T-helper 9 cell (primary cell): ENCODE measurements at places on chromosomes 16 and 17.

GRCh38 chr16:55282441-55282840 is 41.6 kb upstream of the IRX6 start:
- DNase-seq: no peak

DNA sequence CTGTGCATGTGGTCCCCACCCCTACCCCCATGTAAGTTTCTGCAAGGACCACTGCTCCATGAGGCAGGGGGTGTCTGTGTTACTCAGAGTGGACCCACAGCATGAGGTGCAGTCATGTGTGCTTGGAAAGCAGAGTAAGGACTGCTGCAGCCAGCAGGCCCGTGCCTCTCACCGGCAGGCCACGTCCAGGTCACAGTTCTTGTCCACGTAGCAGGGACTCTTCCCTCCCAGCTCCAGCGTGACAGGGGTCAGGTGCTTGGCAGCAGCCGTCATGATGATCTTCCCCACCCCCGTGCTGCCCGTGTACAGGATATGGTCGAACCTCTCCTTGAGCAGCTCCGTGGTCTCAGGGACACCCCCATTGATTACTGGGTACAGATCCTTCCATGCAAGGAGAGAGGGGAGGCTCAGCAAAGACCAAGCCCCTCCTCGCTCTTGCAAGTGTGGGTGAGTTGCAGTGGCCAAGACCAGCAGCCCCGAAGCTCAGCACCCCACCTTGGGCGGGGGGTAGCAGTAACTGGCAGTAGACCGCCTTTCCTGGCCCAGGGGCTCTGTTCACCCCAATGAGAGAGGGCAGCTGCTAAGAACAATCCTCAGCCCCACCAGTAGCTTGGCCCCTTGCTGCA is 6.2 kb downstream of the ALDH3A1 start:
- no peak for DNase-seq

DNA sequence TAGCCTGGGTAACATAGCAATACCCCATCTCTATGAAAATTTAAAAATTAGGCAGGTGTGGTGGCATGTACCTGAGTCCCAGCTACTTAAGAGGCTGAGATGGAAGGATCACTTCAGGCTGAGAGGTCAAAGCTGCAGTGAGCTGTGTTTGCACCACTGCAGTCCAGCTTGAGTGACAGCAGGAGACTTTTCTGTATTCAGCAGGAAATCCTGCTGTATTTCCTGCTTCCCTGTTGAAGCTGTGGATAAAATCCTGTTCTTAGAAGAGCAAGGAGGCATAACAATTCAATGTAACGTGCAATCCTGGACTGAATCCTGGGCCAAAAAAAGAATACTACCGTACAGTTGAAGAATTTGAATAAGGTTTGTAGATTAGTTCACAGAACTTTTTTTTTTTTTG is 62.2 kb downstream of the FBXL20 start:
- no peak for DNase-seq

GRCh38 chr16:53507464-53508179 is 4.6 kb upstream of the AKTIP start:
- no peak for DNase-seq

DNA sequence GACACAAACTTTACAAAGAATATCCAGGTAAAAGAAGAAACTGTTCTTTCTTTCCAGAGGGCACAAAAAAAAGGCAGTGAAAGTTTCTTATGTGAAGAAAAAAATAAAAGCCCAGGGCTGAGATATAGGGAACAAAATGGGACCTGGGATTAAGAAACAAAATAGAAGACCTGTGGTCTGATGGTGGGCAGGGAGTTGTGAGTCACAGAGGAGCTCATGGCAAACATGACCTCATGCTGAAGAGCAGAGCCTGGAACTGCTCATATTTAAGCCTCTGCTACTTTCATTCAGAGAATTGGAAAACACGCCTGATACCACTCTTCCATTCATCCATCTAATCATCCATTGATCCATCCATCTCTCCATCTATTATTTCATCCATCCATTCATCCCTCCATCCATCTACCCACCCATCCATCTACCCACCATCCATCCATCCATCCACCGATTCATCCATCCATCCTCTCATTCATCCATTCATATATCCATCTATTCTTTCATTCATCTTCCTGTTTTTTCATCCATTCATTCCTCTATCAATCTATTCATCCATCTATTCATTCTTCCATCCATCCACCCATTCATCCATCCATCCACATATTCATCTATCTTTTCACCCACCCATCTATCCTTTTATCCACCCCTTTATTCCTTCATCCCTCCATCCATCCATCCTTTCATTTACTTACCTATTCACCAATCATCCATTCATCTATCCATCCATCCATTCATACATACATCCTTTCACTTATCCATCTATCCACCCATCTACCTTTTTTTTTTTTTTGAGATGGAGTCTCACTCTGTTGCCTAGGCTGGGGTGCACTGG is 30.0 kb downstream of the WFDC1 start:
- DNase-seq: no peak

- DNase-seq: no peak
Observed at GRCh38 chr17:41296846-41297245, 5.8 kb downstream of the KRTAP29-1 start.

GRCh38 chr16:21300309-21301167 is 22.4 kb upstream of the CRYM start:
- no peak for DNase-seq

DNA sequence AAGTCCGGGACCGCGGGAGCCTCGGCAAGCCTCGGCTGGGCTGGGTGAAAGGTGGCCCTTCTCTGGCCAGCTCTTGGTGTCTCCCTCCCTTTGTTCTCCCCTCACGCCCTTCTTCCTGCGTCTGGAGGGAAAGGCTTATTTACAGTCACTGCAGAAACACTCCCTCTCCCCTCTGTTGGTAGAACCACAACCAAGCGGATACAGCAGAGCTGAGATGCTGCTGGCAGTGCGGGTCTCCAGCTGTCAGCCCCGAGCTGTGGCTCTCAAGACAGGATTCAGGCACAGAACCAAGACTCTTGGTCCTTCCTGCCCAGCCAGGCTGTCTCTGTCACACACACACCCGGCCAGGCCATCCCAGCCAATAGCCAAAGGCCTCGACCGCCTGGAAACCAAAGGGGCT is 133.3 kb downstream of the ENGASE start:
- no peak for DNase-seq

DNA sequence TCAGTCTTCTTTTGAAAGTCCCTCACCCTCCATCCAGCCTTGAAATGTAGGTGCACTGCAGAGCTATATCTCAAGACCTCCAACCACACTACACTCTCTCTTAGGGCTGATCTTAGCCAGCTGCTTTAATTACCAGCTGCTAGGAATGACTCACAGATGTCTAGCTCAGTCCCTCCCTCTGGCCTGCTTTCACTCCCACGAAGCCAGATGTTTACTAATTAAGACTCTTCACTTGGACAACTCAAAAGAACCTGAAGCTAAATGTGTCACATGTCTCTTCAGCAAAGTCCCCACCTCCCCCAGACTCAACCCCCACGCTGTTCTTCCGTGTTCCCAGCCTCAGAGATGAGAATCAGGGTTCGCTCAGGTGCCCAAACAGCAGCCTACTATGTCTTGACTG is 2.6 kb downstream of the GTF3C1 start:
- DNase-seq: no peak

GRCh38 chr17:2947588-2947950 is 115.8 kb downstream of the OR1D5 start:
- no peak for DNase-seq

DNA sequence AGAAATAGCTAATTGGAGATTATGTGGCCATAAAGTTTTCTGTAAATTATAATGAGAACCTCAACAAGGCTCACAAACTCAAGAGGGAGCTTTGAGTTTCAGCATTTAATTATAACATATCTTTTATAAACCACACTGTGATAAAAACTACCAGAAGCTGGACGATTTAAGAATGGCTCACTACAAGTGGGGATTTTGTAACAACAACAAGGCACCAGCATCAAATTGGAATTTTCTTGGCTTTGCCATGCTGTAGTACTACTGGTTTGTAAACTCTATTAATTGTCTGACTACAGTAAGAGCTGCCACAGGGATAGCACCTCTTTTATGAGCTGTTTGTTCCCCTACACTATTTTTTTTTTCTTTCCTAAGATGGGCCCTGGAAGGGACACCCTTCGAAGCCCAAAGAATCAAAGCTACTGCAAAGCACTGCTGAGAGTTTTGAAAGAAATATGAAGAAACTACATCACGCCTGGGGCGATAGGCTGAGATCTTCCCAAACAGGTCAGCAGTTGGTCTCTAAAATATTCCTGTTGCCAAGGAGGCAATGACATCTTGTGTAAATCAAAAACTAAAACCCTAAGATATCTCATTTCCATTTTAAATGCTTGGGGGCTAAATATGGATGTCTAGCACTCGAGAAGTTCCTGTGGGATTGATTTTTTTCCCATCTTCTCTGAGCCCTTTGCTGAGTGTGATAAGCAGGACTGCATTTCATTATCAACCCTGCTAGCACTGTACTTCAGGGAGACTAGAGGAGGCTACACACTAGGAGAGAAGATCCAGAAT is 40.9 kb downstream of the SKAP1 start:
- DNase-seq: no peak

DNA sequence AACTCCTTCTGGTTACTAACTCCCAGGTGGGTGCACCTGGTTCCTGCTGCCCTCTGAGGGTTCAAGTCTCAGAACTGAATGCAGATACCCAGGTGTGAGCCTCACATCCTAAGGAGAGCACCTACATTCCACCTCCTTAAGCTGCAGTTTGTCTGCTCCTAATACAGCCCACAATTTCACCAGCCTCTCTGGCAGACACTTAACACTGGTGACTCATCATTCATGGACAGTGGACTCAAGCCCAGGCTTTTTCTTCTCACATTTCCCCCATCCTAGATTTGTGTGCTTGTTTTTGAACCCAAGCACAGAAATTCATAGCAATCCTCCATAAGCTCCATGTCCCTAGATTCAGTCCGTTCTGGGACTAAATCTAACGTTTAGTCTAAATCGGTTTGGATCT is 7.0 kb upstream of the MAF start:
- DNase-seq: no peak

DNA sequence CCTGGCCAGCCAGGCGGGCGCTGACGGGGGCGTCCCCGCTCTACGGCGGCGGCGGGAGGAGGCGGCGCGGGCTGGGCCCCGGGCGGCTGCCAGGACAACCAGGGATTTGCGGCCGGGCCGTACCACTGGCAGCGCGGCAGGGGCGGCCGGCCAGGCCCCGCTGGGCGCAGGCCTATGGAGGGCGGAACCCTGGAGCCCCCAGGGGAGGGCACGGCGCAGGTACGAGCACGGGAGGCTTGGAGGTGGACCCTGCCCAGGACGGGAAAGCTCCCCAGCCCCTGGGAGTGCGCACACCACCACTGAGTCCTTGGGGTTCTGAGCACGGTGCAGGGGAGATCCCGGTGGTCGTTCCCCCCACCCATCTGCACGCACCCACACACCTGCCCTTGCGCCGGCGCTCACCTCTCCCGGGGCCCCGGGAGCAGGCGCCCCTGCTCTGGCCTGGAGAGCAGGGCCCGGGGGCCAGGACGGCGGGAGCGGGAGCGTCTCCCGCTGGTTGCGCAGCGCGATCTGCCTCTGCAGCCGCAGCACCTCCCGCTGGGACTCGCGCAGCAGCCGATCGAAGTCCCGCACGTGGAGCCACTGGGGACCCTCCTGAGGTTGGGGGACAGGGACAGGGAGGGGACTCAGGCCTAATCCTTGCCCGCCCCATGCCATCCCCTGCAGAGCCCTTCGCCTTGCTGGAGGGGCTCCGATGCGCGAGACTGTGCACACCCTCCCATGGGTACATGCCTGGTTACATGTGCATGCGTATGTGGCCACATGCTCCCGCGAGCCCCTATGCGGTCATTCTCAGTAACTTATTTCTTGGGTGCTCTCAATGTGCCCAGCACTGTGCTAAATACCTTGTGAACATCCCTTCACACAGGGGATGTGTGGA is 3.9 kb downstream of the TSPOAP1 start:
- no peak for DNase-seq

DNA sequence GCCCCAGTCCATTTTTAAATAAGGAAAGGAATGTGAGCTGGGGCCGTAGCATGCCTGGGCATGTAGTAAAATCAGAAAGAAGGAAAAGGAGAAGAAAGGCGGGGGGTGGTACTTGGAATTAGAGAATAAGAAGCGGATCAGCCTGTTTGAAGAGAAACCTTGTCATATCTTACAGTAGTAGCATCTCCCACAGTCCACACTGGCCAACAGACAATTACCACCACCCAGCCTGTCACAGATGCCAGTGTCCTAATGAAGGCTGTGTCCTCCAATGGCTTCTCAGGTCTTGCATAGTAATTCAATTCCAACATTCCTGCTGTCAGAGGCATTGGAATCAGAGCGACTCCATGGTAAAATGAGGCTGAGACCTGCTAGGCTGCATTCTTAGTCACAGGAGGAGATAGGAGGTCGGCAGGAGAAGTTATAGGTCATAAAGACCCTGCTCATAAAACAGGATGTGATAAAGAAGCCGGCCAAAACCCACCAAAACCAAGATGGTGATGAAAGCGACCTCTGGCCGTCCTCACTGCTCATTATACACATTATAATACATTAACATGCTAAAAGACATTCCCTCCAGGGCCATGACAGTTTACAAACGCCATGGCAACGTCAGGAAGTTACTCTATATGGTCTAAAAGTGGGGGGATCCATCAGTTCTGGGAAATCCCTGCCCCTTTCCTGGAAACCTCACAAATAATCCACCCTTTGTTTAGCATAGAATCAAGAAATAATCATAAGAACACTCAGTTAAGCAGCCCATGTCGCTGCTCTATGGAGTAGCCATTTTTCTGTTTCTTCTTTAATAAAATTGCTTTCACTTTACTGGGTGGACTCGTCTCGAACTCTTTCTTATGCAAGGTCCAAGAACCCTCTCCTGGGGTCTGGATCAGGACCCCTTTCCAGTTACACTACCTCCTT is 9.6 kb upstream of the AKAP10 start:
- DNase-seq: no peak

GRCh38 chr16:88810912-88811768 is 588 bp downstream of the APRT start:
- DNase-seq: peak; percentile 48

GRCh38 chr17:6498356-6498755 is 54.1 kb downstream of the PIMREG start:
- no peak for DNase-seq

DNA sequence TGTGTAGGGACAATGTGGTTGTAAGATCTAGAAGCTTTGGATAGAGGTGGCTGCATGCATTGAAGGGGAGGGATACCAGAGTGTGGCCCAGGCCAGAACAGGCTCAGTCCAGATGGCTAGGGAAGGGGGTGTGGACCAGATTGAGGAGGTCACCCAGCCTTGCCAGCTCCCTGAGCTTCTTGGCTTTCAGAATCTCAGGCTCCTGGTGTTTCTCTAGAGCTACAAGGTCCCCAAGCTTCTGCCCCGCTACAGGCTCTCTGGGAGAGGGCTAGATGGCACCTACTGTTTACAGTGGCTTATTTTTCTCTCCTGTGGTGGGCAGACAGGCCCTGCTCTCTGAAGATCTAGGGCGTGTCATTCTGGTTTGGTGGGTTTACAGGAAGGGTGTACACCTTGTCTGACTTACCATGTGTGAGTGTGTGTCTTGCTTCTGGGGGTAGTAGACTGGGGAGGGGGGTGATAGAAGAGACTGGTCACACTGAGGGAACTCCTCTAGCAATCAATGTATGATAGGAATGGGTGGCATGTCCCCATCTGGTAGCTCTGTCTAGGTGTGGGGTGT is 1.1 kb downstream of the RARA start:
- DNase-seq: no peak

- peak; percentile 70 for DNase-seq
Observed at GRCh38 chr16:56193951-56194726, 2.9 kb downstream of the GNAO1 start.

GRCh38 chr17:27105636-27106035 is 188.3 kb upstream of the WSB1 start:
- no peak for DNase-seq

- DNase-seq: no peak
Observed at GRCh38 chr16:14307059-14307526, 236.0 kb downstream of the MRTFB start.
